GM12878 (cell line): ENCODE measurements at places on chromosomes 2 and 18.

DNA sequence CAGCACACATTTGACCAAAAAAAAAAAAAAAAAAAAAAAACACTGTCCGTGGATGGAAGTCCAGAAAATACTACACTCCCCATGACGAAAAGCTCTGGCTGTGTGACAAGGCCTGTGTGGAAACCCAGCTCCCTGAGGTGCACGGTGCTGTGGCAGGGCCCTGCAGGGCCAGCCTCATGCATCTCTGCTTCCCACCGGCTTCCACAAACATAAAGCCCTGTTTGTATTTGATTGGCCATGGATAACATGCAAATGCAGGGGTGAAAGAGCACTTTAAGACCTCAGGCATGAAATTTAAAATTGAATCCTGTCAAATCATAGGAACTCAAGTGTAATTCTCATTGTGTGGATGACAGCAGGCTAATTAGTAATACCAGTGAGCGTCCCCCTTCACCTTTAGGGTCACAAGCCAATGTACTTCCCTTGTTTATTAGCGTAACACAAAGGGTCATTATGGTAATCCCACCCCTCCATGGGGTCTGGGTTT, 757.2 kb downstream of the GALR1 start:
- DNase-seq = no peak

- no peak for DNase-seq
These were observed 12.6 kb downstream of the PPP1R1C start for GRCh38 chr2:181998041-181998835.

DNA sequence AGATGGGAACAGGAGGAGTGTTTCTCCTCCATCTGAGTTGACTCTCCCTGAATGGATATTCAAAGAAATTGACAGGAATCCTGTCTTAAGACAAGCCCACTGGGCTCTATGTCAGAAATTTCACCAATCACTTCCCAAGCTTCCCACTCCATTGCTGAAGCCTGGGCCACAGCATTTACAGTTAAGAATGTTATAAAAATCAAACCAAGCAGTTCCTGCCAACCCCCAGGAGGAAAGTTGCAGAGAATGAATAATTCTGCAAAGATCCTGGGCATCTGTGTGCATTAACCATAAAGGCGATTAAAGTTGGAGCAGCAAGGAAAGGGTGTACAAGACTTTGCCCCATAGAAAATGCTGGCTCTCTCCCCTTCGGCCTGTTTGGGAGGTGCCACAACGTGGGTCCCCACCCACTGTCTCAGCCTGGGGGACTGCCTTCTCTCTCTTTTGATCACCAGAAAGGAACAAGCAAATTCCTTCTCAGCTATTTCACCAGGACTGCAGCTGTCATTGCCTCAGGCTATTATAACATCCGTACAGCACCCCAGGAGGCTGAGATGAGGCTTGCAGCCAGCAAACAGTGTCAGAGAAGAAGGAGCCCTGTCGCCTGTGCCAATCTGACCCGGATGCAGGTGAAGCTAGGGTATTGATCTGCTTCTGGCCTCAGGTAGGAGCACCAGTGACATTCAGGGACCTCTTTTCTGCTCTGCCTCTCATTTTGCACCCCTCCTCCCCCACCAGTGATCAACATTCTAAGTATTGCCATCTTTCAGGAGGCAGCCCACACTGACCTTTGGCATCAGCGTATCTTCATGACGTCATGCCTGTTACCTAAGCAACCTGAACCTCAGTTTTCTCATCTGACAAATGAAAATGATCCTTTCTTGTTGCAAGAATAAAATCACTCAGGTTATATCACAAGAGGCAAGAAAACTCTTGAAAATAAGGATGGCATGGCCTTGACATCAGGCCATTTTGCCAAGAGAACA, 219.0 kb downstream of the SH3BP4 start:
- DNase-seq = no peak

DNA sequence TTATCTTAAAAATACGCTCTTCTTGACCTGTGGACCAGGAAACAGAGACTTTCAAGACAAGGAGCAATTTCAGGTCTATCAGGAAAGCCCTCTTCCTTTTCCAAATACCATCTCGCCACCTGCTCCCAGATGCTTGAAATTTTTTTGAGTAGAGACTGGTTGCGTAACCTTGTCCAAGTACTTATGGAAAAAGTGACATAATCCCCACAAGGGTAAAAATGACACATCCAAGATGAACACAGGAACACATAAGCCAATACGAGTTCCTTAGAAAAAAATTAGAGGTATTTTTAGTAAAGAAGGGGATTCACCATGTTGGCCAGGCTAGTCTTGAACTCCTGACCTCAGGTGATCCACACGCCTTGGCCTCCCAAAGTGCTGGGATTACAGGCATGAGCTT, 1.8 kb downstream of the SERPINB13 start:
- DNase-seq = no peak

- no peak for DNase-seq
These were observed 31.4 kb downstream of the AFG3L2 start for GRCh38 chr18:12345491-12346239.

- no peak for DNase-seq
These were observed 20.2 kb downstream of the ZNF516 start for GRCh38 chr18:76474824-76475223.

DNA sequence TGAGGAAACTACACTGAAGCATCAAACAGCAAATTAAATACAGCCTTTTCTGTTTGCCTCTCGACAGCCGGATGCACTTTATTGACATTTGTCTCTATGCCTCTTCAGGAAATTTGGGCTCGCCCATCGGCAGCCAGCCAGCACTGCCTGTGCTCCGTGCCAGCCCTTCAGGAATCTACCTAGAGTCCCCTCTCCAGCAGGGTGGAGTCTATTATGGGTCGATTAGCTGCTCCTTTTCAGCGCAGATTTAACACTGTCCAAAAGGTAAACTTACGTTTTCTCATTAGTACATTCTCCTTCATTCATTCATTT, 91.5 kb downstream of the MYCN start:
- no peak for DNase-seq
